ENCODE measurements at places on chromosomes 7 and 10.

DNA sequence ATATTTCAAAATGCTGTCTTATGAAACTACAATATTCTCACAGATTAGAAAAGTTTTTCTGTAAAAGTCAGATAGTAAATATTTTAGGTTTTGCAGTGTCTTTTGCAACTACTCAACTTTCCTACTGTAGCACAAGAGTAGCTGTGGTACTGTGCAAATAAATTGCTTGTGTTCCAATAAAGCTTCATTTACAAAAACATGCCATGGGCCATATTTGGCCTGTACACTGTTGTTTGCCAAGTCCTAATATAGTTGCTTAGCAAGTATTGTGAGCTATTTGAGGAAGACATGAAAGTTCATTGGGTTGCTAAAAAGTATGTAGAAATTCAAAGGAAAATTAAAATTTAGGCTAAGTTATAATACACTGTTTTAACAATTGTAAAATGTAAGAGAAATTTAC, 80.0 kb downstream of the TFPI2 start:
- DNase-seq = no peak

DNA sequence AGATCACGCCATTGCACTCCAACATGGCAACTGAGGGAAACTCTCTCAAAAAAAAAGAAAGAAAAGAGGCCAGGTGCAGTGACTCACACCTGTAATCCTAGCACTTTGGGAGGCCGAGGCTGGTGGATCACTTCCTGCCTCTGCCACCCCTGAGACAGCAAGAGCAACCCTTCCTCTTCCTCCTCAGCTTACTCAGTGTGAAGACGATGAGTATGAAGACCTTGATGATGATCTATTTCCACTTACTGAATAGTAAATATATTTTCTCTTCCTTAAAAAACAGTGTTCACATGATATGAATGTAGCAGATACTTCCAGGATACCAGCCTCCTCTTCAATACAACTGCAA, 2.1 kb upstream of the ZKSCAN1 start:
- DNase-seq = no peak

- peak; percentile 68 for DNase-seq
These were observed 10.1 kb upstream of the C10orf95 start for GRCh38 chr10:102461187-102462054.

- DNase-seq = no peak
These were observed 72.6 kb downstream of the ST7 start for GRCh38 chr7:117025891-117026290.

DNA sequence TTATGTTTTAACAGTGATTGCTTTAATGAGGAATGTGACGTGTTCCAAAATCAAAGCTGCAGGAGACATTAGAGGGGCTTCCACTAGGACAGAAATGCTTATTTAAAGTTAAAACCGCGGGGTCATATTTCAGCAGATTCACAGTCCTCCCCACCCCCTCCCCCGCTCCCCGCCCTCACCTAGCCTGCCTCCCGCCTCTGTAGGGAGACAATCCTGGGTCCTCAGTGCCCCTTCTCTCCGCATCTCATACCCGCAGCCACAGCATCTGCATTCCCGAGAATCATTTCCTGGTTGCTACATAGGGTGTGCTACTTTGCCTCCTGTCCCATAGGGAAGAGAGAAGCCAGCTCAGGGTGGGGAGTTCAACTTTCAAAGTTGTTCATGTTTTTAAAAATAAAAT, 3.1 kb upstream of the DRGX start:
- DNase-seq = no peak

- no peak for DNase-seq
These were observed 19.2 kb downstream of the GET4 start for GRCh38 chr7:895451-896052.

GRCh38 chr10:132197271-132198067, 10.7 kb downstream of the DPYSL4 start:
- DNase-seq = no peak

DNA sequence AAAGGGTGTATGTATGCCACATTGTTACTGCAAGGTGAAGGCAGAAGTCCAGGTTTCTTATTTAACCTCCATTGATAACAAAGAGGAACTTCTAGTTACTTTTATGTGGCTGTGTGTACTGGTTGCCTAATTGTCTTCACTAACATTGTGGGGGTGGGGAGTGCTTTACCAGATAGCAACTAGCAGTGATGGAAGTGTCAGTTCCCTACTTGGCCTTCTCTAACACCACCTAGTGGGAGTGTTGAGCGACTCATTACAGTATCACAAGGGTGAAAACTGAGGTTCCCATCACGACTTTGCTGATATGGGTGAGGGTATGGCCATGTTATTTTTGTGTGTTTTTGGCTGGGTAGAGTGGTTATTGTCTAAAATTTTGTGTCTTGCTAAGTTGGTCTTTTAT, 274.4 kb downstream of the THSD7A start:
- DNase-seq = no peak

- no peak for DNase-seq
These were observed 89.8 kb downstream of the GLRX3 start for GRCh38 chr10:130226012-130226411.

GRCh38 chr7:111364413-111364812, 197.9 kb downstream of the IMMP2L start:
- no peak for DNase-seq

DNA sequence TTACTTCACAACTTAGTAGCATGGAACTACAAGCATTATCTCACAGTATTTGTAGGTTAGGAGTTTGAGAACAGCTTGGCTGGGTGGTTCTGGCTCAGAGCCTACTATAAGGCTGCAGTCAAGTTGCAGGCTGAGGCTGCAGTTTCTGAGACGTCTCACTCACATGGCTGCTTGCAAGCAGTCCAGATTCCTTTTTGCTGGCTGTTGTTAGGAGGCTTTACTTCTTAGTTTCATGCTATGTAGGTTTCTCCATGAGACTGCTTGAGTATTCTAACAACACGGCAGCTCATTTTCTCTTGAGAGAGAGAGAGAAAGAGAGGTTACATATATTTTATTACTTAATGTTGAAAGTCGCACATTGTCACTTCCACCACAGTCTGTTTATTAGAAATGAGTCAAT, 1073.9 kb downstream of the NXPH1 start:
- DNase-seq = no peak

- no peak for DNase-seq
These were observed 22.7 kb downstream of the JAZF1 start for GRCh38 chr7:28157831-28158416.
